Renal cortex interstitium (tissue), 15 donors: ENCODE measurements at places on chromosomes 7 and 10. TPM values are rescaled to one million over a fixed set of nuclear protein-coding genes. Genes with fewer than 3 reads are reported as not detected.

NYAP1 gene
- 2.9 TPM for polyA plus RNA-seq

ASIC3 gene
- 2.3 TPM for polyA plus RNA-seq

PRKG1 gene
- polyA plus RNA-seq: 11.9 TPM

SRRM3 gene
- polyA plus RNA-seq: 1.00 TPM

BCAP29 gene
- 55.6 TPM for polyA plus RNA-seq
